Activated CD8-positive, alpha-beta memory T cell treated with anti-CD3 and anti-CD28 coated beads for 1 hour (primary cell): ENCODE measurements at places on chromosomes 3 and 15.
A peak's percentile ranks its signal among the peaks of the same experiment; 100 is the strongest.

DNA sequence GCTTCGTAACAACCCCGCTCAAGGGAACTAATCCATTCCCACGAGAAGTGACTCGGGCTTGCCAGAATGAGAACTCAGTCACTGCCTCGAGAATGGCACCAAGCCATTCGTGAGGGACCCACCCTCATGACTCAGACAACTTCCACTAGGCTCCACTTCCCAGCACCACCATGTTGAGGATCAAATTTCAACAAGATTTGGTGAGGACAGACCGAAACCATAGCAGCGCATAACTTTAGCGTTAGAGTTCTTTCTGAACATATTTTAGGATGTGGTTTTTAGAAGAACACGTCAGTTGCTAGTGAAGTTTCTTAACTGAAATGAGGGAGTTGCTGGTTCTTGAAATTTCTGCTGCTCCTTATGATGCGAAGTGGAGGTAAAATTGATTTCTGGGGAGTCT, 13.5 kb downstream of the PTPRG start:
- no peak for DNase-seq

DNA sequence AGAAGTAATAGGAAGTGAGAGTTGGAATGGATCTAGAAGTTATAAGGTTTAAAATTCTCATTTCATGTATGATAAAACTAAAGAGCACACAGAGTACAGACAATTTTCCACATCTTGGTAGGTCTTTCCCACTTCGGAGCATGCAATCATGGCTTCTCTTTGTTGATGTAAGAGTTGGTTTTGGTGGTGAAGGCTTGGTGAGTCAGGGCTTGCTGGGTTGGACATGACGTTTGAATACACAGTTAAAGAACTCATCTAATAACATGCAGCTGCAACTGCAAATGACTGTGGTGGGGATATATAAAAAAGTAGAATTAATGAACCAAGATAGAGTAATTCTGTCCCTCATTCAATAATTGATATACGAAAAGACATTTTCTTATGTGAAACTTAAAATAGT, 39.5 kb upstream of the GRM7 start:
- no peak for DNase-seq

DNA sequence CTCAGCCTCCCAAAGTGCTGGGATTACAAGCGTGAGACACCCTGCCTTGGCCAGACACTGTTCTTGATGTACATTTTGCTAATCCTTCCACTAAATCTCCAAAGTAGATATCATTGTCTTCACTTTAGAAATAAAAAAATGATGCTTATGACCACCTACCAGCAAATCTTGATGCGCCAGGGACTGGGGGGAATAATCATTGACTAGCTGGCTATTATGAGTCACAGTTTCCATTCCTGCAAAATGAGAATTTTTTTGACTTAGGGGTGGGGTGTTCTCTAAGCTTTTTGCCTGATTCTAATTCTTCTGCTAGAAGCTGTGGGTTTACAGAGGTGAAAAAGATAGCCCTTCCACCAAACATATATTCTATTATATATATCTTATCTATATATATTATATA, 17.1 kb upstream of the RFC4 start:
- no peak for DNase-seq

DNA sequence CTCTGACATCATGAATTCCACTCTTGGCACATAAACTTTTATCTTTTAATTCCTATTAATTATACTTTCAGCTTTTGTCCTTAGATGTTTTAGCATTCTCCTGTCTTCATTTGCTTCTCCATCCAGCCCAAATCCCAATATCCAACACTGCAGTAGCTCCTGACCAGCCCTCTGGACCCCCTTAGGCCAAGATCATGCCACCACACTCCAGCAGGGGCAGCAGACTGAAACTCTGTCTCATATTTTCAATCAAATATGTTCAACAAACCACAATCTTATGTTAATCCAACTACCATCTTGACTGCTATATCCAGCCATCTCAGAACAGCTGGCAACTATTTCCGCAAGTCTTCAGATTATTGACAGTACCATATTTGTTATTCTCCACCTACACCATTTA, 315.8 kb upstream of the ROBO2 start:
- DNase-seq: no peak

GRCh38 chr3:71210257-71211007, 373.1 kb downstream of the FOXP1 start:
- no peak for DNase-seq

- no peak for DNase-seq
Observed at GRCh38 chr3:86793786-86794185, 197.2 kb downstream of the VGLL3 start.

GRCh38 chr3:37863949-37864822, 2.5 kb downstream of the CTDSPL start:
- DNase-seq: no peak

- DNase-seq: no peak
Observed at GRCh38 chr15:96331945-96332636, 1.6 kb downstream of the NR2F2 start.

DNA sequence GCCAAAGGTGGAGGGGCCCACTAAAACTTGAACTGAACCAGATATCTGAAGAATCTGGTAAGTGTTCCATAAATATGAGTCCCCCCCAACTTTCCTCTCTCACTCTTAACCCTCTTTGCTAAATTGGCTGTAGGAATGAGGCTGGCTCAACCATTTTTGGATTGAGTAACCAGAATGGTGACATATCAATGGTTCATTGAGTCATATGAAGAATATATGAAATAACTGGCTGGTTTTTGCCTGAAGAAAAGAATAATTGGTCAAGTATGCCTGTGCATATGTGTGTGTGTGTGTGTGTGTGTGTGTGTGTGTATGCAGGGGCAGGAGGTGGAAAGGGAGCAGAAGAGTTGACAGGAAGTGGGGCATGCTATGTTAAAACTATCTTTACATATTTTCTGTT, 472.9 kb upstream of the THBS1 start:
- DNase-seq: no peak

- DNase-seq: no peak
Observed at GRCh38 chr15:64263567-64263966, 92.4 kb downstream of the CSNK1G1 start.

DNA sequence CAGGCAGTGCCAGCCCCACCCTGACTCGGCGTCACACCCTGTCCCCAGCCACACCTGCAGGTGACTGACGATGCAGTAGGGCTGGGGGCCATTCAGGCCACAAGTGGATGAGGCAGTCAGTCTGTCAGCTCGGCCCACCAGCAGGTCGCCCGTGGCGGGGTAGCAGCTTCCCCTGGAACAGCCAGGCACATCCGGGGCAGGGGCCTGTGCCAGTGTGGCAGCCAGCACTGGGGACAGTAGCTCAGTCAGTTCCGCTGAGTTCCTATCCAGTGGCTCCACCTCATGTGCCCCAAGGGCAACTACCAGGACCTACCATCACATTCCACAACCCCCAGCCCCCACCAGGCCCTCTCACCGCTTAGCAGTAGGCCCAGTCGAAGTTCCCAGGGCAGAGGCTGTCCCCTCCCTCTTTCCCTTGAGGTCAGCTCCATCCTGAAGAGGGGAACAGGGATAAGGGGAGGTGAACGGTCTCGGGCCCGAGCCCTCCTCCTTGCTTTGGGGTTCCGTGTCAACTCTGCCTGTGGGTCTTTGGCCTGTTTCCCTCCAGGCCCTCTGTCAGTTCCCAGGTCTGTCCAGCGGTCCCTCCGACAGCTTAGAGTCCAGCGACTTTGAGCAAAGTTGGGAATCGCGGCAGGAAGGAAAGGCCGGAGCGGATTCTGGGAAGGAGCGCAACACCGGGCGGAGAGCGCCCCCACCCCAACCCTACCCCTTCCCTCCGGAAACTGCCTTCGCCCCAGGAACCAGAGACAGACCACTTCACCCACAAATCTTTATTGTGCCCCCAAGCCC, at the start of gene LAMB2:
TSS of gene LAMB2 (minus strand) at position 614 of the 789 bp plus-strand sequence. CDS start at position 431, 183 bp downstream.
- DNase-seq: no peak

GRCh38 chr3:192570821-192571791, 156.2 kb downstream of the FGF12 start:
- no peak for DNase-seq

GRCh38 chr15:76107169-76107568, 47.4 kb downstream of the TMEM266 start:
- DNase-seq: no peak

DNA sequence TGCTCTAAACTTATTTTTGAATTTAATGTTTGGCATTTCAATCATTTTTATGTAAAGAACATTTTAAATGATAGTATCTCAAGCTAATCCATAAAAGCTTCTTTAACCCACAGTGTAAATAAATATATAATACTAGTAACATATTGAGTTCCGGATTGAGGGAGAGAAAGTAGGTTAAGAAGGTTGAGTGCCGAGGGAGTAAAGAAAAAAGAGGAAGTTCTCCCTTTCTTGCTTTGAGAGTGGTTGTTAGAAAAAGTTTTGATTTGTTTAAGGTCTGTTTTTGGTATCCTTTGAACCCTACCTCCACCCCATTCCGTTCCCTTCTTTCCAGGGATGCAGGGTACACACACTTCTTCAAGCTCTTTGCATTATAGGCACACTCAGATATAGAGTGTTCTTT, 130.8 kb downstream of the VPS8 start:
- no peak for DNase-seq

GRCh38 chr3:129005526-129006303, 4.6 kb downstream of the EFCC1 start:
- no peak for DNase-seq

DNA sequence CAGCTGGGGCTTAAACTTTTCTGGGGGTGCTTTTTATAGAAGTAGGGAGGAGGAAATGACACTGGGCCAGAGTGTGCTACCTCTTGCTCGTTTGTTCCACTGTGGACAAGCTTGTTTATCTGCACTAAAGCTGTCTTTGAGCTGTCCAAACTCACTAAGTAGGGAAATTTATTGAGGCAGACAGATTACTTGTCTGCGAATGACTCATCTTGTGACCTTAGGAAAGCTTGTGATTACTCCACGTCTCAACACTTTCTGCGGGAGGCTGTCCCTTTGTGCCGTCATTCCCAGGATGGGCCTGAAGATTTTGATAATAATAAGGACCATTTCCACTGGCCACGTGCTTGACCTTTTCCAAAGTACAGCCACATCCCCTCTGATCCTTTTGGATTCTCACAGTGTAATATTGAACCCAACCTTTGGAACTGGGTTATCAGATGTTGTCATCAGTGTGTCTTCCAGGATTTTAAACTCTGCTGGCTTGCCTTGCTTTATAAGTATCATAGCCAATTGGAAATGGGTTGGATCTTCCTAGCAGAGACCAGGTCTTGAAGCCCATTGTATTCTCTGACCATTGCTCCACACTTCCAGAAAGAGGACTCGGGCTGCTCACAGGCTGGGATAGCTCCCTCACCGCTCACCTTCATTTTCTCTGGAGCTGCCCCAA, 84.7 kb downstream of the AGBL1 start:
- DNase-seq: no peak

GRCh38 chr15:31265090-31265870, 61.4 kb upstream of the KLF13 start:
- no peak for DNase-seq

GRCh38 chr3:176663837-176664831, 533.1 kb downstream of the TBL1XR1 start:
- no peak for DNase-seq

DNA sequence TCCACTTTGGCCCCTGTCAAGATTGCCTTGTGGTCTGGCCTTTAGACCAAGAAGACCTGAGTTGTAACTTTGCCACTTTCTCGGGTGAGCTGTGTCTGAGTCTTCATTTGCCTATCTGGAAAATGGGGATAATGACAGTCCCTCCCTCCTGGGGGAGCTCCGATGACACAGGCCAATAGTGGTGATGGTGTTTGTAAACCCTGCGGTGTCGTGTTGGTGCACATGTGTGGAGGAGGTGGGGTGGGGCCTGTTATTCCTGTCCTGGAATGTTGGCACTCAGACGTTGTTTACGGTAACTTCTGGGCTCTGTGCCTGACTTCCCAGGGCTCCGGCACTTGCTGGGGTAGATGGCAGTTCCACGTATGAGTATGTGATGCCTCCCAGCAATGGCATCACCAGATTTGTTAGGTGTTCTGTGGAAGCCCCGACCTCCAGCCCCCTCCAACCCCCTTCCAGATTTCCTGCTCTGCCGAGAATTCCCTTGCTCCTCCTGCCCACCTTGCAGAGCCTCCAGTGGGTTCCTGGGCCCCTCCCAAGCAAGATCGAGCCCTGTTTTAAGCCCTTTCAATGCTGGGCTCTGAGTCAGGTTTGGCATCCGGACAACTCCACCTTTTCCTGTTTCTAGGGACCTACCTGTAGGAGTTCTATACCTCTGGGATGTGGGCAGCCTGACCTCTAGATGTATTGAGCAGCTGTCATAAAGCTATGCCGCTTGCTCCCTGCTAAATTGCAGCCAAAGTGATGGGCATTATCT, 31.4 kb downstream of the HRH1 start:
- no peak for DNase-seq

DNA sequence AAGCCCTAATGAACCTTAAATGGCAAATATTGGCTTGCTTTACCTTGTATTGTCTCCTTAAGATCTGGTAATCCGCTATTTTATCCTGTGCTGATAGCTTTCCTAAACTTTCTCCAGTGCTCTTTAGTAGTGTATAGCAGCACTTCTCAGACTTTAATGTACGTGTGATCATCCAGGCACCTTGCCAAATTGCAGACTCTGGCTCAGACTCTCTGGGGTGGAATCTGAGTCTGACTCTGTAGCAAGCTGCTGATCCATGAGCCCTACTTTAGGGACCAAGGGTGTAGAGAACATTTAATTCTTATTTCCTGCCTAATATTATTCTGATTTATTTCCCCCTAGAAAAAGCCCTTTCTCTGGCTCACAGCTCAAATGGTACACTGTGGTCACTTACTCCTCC, 518.8 kb upstream of the ZNF385D start:
- no peak for DNase-seq

DNA sequence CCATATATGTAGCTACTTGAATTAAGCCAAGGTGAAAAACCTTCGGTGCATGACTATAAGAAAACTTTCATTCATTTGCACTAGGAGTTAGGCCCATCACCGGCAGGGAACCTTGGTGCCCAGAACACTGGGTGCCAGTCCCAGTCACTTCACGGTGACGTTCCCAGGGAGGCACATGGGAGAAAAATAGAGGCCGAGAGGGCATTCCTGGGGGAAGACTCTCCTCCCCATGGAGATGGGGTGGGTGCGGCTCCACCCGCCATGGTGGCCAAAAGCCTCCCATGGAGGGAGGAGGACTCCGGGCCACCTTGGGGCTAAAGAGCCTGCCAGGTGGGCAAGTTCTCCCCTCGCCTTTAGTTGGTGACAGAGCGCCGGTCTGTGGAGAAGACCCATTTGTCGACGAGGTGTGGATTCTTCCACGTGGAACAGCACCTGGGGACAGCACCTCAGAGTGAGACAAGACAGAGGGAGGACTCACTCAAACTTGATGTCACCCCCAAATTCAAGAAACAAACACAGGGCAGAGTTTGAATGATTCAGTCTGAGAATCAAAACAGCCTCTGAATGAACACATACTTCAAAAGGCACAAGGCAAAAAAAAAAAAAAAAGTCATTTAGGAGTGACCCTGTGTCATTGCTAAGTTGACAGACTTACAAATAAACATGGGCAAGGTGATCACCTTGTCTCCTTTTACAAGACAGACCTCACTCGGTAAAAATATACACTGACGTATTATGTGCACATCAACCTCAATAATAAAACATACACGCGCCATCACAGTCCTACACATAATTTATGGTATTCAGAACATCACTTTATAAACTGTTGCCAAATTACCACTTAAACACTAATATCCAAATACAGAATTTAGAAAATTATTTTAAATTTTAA, 38.6 kb downstream of the ZXDC start:
- no peak for DNase-seq

GRCh38 chr15:40593165-40593564, 884 bp upstream of the KNL1 start:
- no peak for DNase-seq

GRCh38 chr3:4834403-4834866, 144.8 kb upstream of the BHLHE40 start:
- DNase-seq: peak; percentile 41
